Stimulated activated CD8-positive, alpha-beta memory T cell treated with anti-CD3 and anti-CD28 coated beads, Interleukin-12 subunit alpha, Interleukin-12 subunit beta, amount 100 ng/mL, for 4 hours (primary cell): ENCODE measurements at places on chromosomes 6 and 20.

- no peak for DNase-seq
These were observed 30.5 kb upstream of the SNRPB2 start for GRCh38 chr20:16699293-16699692.

DNA sequence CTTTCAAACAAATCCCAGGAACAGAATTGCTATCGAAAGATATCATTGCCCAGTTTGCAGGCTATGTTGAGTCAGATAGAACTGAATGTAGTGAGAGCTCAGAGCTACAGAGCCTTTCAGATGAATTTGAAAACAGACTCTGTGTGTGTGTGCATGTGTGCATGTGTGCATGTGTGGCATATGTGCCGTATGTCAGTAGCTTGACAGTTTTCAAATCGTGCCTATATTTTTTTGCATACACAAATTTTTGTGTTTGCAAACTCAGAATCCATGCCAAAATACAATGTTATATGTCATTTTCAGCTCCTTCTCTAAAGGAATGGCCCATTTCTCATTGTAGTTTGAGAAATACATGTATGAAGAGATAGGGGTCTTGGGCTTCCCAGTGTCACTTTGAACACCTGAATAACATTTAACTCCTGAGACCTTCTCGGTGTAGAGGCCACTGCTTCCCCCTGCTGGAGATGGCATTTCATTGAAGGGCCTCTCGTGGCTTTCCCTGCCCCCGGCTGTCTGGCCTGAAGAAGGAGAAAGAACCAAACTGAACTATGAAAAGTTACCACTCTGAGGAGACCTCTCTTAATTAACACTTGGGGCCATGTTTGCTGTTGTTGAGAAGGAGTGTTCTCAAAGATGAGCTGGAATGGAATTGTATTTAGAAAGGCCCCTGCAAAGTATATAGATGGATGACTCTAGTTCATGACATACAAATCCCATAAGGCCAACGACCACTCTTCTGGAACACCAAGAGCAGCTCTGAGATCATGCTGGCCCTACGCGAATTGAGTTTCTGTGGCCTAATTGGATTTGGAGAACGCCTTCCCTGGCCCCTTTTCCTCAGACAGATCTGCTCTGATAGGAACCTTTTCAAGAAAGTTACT, 58.7 kb downstream of the VAPB start:
- peak; percentile 7 for DNase-seq

DNA sequence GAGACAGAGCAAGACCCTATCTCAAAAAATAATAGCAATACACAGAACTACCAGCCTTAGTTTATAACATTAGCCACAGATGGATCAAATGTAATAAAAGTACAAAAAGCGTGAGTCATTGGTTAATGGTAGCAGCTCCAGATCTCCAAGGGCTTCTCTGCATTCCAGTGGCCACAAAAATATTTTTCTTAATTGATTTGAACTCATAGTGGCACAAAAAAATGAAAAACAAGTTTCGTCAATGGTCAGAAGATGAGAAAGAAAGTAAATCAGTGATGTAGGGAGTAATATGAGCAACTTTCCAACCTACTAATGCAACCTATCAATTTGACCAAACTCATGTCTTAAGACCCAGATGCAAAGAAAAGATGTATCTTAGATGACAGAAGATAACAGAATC, 79.6 kb downstream of the CEP57L1 start:
- no peak for DNase-seq

GRCh38 chr20:57102160-57102559, 164.3 kb downstream of the BMP7 start:
- no peak for DNase-seq

DNA sequence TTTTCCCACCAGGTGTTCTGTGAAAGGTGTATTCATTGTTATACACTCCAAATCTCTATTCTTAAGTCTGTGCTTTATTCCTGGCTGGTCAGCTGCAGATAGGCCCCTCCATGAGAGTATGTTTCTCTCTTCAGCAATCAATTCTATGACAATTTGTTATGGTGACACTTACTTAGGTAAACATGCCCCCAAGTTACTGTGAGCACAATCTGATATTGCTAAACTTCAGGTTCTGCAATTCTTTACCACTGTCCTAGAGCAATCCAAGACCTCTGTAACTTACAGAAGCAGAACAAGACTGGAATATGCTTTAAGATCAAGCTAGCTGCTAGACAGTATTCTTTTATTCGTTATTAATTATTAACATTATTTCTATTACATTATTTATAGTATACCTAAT, 391.9 kb downstream of the FRK start:
- DNase-seq = no peak

- no peak for DNase-seq
These were observed 920 bp downstream of the GJA1 start for GRCh38 chr6:121436274-121436857.

DNA sequence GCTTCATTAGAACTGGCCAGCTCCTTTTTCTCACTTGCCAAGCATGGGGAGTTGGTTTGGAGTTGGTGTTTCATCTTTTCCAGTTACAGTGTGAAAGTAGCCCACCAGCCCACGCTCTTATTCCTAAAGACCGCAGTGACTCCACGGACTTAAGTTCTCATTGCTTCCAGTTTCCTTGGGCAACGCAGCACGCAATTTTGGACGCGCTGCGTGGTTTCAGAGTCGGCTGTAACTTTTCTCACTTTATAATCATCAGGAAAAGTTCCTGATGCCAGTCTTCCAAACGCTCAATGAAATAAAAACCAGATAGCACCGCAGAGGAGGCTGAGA, 381 bp upstream of the PEX7 start:
- no peak for DNase-seq

GRCh38 chr6:156886409-156886808, 109.2 kb downstream of the ARID1B start:
- no peak for DNase-seq

- DNase-seq = no peak
These were observed 30.9 kb upstream of the SMOC2 start for GRCh38 chr6:168410035-168410434.

- no peak for DNase-seq
These were observed 111.4 kb upstream of the ARMC2 start for GRCh38 chr6:108736832-108737231.

GRCh38 chr6:105746509-105746908, 339.6 kb upstream of the PRDM1 start:
- no peak for DNase-seq

- no peak for DNase-seq
These were observed 4.0 kb upstream of the PLN start for GRCh38 chr6:118544105-118544504.

GRCh38 chr6:116461932-116462885, 1.0 kb downstream of the CALHM6 start:
- DNase-seq = peak; percentile 44

- no peak for DNase-seq
These were observed 90.4 kb downstream of the BMP2 start for GRCh38 chr20:6857927-6858326.

GRCh38 chr20:38623061-38623460, 21.5 kb downstream of the ARHGAP40 start:
- DNase-seq = no peak

GRCh38 chr6:23642849-23643248, 483.2 kb upstream of the NRSN1 start:
- DNase-seq = no peak

DNA sequence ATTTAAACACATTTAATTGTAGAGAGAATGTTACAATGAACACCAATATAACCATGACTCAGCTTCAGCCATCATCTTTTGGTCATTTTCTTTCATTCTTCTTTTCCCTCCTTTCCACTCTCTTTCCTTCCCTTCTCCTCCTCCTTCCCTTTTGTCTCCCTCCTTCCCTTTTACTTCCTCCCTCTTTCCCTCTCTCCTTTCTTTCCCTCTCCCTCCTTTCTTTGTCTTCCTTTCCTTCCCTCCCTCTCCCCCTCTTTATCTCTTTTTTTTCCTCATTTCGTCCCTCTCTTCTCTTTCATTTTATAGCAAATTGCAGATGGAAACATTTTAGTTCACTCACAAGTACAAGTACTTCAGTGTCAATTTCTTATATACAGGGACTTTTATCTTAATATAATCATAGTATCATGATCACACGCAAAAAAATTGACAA, 1.8 kb downstream of the ZKSCAN3 start:
- no peak for DNase-seq

- no peak for DNase-seq
These were observed 12.8 kb upstream of the KLHL32 start for GRCh38 chr6:96911751-96912150.

GRCh38 chr6:93799226-93799625, 379.9 kb upstream of the EPHA7 start:
- DNase-seq = no peak

DNA sequence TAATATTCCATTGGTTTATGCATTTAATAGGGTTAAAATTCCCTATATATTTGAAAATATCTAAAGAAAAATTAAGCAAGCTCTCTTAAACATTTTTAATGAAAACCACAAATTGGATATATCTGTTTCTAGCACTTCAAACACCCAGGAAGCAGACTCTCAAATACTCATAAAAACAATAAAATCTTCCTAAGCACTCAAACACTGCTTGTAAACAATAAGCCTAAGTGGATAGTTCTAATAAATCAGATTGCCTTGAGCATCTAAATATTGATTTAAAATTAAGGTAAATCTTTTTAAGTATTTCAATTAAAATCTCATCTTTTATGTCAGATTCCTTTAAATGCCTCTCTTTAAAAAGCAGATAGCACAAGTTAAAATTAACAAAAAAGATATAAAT, 254.4 kb downstream of the KCNQ5 start:
- no peak for DNase-seq

GRCh38 chr20:17357238-17357637, 130.4 kb downstream of the PCSK2 start:
- DNase-seq = no peak

- no peak for DNase-seq
These were observed 1.6 kb upstream of the NT5DC1 start for GRCh38 chr6:116099036-116099435.

DNA sequence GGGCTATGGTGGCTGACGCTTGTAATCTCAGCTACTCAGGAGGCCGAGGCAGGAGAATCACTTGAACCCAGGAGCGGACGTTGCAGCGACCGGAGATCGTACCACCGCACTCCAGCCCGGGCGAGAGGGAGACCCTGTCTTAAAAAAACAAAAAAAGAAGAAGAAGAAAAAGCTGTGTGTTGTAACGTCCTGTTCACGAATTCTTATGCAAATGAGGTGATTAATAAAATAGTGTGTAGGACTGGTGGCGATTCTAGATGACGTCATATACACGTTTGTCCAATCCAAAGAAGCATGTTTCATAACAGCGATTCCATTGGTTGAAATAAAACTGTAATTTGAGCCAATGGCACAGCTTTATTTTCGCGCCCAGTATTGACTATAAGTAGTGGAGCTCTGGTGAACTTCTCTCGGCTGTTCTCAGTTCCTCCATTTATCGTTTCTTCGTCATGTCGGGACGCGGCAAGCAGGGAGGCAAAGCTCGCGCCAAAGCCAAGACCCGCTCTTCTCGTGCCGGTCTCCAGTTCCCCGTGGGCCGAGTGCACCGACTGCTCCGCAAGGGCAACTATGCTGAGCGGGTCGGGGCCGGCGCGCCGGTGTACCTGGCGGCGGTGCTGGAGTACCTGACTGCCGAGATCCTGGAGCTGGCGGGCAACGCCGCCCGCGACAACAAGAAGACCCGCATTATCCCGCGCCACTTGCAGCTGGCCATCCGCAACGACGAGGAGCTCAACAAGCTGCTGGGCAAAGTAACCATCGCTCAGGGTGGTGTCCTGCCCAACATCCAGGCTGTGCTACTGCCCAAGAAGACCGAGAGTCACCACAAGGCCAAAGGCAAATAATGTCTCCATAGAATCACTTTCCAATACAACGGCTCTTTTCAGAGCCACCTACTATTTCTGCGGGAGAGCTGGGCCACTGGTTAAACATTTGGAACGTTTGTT, 47.0 kb downstream of the OR2B2 start:
- DNase-seq = peak; percentile 34

- no peak for DNase-seq
These were observed 13.2 kb downstream of the SERAC1 start for GRCh38 chr6:158154816-158155215.

DNA sequence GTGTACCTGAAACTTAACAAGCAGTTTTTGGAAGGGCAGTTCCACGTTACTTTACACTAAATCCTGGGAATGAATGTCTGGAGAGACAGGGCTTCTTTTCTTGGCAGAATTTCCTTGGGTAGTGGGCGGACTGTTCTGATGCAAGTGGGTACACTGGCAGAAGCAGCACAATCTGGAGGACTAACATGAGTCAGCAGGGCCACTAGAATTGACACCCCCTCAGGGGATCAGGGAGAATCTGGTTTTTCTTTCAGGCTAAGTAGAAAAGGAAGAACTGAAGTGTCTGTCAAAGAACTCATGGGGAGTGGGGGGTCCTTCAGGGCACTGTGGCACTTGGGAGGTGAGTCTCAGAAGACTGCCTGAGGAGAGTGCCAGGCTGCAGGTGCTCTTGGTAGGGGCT, 34.6 kb downstream of the PANK2 start:
- no peak for DNase-seq

GRCh38 chr6:32885698-32886286, 31.8 kb downstream of the PSMB9 start:
- DNase-seq = no peak

DNA sequence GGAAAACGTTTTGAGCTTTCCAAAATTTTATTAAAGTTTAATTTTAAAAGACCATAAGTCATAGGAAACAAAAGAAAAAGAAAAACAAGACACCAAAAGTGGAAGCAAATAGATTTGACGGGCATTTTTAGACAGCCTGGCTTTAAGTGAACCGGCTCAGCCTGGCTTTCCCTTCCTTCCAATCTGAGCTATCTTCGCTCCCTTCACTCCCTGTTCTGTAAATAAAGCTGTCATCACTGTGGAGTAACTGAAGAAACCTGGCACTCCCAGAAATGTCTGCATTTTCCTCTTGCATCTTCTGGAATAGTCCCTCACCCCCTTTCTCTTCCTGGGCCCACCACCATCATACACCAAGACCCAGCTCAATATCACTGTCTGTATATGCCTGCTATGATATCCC, 131.9 kb downstream of the IMPG1 start:
- no peak for DNase-seq

GRCh38 chr6:383856-384255, 7.7 kb upstream of the IRF4 start:
- DNase-seq = no peak

- no peak for DNase-seq
These were observed 9.7 kb upstream of the IBTK start for GRCh38 chr6:82257088-82257774.

- DNase-seq = no peak
These were observed 303.9 kb upstream of the SGK1 start for GRCh38 chr6:134621858-134622257.

- no peak for DNase-seq
These were observed 296 bp downstream of the DZANK1 start for GRCh38 chr20:18466574-18466893.

- no peak for DNase-seq
These were observed 14.0 kb downstream of the HIVEP1 start for GRCh38 chr6:12026120-12026519.

GRCh38 chr20:48056218-48056617, 270.9 kb upstream of the SULF2 start:
- no peak for DNase-seq

GRCh38 chr6:53293691-53294090, 55.1 kb downstream of the ELOVL5 start:
- DNase-seq = no peak
